ENCODE measurements at places on chromosomes 16 and 17. TPM values are rescaled to one million over a fixed set of nuclear protein-coding genes. Genes with fewer than 3 reads are reported as not detected.

SLC16A6 gene
- 1.2 TPM for total RNA-seq

DNA sequence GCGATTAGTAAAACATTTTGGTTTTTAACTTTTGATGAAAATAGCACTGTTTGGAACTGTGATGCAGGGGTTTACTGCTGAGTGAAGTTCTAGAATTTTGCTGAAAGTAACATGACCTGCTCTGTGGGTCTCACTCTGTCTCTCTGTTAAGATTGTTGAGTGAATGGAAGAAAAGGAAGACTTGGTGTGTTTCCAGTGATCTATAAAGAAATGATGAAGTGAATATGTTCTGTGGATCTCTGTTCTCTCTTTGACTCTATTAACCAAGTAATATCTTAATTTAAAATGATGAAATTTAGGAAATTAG lies 148.4 kb downstream of the PRKCA start:
- DNase-seq: no peak

CD300H gene
- not detected for total RNA-seq

FBXO39 gene
- total RNA-seq: not detected
